ENCODE measurements at places on chromosomes 16 and 17. TPM values are rescaled to one million over a fixed set of nuclear protein-coding genes. Genes with fewer than 3 reads are reported as not detected.

DNA sequence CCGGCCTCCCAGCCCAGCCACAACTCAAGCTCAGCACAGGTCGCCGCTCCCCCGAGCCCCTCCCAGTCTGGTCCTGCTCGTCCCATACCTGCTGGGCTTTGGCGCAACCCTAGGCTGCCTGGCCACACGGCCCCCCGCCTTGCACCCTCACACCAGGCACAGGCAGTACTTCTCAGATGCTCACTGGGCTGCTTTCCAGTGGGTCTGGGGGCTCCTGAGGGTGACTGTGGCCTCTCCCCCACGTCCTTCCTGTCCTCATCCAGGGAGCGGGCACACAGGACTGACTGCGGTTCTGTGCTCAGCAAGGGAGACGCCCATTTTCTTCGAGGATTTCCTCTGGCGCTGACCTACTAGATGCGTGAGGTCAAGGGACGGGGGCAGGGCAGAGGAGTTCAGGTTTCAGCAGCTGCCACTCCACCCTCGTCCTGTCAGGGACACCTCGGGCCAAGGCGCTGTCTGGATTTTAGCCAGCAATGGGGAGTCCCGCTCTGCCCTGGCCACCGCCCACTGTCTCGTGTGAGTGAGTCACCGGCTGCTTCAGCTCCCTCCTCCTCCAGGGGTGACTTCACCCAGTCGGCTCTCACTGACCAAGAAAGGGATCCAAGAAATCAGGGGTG lies 115.8 kb downstream of the NPIPB11 start:
- DNase-seq, result peak; percentile 90

DNA sequence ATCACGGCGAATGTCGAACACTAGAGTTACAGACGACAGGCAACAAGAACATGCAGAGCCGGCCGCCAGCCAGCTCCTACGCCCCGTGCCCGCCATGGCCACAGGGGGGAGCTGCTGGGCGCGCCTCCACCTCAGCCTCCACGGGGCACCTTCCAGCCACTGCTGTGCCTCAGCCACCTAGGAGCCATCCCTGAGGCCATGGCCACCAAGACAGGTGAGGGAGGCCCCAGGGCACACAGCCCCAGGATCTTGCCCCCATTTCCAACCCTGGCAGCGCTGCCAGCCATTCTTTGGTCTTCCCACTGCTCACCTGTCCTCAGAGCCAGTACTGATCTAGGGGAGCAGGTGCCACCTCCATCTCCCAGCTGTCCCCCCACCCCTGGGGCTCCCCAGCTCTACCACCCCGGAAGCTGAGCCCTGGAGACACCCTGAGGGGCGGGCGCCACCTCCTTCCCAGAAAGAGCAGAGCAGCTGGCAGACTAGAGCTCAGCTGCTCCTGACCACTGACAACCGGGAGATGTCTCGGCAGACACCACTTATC lies 11.8 kb downstream of the GNPTG start:
- DNase-seq, result peak; percentile 46

- DNase-seq, result no peak
Observed at GRCh38 chr17:49705254-49705653, 2.5 kb downstream of the SLC35B1 start.

The CIBAR2 gene
- not detected for polyA plus RNA-seq

DNA sequence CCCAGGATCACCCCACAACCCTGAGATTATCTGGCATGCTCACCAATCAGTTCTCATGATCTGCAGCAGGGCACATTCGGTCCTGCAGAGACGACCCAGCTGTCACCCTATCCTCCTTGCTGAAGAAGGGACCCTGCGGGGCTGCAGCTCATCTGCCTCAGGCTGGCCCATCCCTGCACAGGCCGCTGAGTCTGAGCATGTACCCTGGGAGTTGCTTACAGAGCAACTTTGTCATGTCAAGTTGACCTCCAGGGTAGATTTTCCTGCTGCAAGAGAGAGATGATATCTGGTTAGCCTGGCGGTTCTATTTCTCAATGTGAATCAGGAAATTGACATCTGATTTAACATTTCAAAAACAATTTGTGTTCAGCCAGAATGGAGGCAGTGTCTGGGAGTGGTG lies 36.0 kb upstream of the ADCY9 start:
- DNase-seq, result no peak

GRCh38 chr16:29926711-29927052 lies 656 bp upstream of the KCTD13 start:
- peak; percentile 47 for DNase-seq

- DNase-seq, result no peak
Observed at GRCh38 chr17:45298546-45299285, 18.1 kb downstream of the MAP3K14 start.
